Vagina (tissue), 2 donors: ENCODE measurements at places on chromosomes 13 and 19. TPM values are rescaled to one million over a fixed set of nuclear protein-coding genes. Genes with fewer than 3 reads are reported as not detected.
A peak's percentile ranks its signal among the peaks of the same experiment; 100 is the strongest.

DNA sequence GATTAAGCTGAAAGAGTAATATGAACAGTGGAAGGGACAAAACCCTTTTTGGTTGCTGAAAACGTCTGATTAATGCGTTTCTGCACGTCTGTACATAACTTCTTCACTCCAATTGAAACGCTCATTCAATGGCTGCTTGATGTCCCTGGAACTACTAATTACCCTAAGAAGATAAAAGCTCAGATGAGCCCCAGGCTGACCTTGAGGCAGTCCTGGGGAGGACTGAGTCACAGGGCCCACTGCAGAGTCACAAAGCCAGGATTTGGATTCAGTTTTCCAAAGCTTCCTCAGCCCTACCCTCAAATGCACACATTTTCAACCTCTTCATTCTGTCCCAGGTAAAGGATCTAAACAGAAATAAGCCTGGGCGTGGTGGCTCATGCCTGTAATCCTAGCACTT, 75.0 kb upstream of the FLT1 start:
- no peak for DNase-seq

The COX7A1 gene
- total RNA-seq: 33.1 TPM

The CGB1 gene
- total RNA-seq: not detected

DNA sequence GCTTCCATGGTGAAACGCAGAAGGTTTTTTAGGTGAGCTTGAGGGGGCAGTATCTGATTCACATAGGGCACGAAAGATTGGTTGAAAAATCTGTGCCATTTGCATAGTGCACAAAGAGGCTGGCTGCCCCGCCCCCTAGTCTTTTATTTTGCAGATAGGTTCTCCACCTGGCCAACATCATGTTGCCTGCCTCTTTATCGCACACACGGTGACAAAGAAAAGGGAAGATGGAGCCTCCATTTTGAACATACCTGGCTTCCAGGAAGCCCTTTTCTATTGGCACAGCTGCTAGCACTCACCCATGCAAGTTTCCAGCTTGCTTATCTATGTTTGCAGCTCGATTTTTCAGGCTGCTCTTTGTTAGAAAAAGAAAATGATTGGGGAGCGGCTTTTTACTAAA, 316.2 kb upstream of the KLHL1 start:
- no peak for DNase-seq

The CDC42EP5 gene
- total RNA-seq: 33.4 TPM

GRCh38 chr13:60433505-60433904, 36.5 kb downstream of the TDRD3 start:
- no peak for DNase-seq

DNA sequence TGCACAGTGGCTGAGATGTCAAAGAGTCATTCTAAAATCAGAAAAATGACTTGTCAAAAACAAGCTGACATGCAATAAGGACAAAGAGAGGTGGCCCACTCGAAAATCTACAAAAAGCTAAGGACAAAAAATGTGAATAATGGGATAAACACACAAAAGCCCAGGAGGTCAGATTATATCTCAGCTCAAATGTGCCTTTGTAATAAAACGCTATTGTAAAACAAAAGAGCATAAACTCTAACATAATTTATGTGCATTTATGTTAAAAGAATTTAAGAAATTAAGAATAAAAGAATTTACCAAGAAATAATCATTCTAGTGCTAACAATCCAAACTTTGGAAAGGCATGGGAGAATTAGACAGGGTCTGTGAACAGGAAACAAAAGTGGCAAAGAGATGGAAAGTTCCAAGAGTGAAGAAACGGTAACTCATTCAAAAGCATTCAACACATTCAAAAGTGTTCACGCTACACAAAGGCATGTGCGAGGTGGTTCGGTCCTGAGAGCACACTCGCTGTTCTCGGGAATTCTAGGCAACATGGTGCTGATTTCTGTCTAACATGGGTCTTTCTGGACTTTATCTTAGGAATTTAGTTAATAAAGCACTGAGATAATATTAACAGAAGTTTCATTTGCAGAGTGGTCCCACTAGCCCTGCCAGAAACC, 197.7 kb downstream of the KATNAL1 start:
- no peak for DNase-seq

DNA sequence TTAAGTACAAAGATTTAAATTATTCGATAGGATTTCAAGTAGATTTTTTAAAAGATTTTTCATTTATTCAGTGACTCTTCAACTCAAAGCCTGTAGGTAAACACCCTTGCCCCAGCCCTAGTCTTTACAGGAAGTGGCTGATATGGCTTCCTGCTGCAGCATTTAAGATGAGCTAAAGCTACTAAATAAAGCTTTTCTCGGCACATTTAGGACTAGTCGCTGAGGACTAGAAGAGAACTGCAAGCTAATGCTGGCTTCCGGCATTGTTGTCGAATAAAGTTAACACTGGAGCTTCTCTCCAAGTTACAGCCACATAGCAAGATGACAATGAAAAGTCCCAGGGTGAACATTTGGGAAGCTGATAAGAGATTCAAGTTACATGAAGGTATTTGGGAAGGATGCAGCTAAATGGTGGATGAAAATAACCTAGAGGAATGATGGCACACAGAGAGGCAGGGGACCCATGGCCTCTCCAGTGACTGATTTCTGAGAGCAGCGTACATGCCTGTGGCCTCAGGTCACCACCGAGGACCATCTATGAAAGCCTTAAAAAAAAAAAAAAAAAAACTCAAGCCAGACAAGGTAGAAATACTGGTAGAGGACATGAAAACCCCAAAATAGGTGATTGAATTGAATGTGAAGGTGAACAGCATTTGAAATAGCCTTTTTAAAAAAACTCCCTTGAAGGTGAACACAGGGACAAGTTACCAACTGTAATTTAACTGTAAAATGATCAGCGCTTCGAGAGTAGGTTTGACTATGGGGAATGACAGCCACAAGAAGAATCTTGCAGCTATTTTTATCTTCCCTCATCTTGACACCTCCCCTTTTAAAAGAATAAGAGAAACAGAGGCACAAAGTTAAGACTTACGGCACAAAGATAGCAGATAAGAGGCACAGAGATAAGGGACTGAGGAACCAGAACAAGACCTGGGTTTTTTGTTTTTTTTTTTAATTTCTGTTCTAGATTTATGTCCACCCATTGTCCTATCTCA, 155.4 kb downstream of the DCT start:
- no peak for DNase-seq

The SPIB gene
- not detected for total RNA-seq

GRCh38 chr13:85833921-85834320, 34.7 kb upstream of the SLITRK6 start:
- DNase-seq: no peak

DNA sequence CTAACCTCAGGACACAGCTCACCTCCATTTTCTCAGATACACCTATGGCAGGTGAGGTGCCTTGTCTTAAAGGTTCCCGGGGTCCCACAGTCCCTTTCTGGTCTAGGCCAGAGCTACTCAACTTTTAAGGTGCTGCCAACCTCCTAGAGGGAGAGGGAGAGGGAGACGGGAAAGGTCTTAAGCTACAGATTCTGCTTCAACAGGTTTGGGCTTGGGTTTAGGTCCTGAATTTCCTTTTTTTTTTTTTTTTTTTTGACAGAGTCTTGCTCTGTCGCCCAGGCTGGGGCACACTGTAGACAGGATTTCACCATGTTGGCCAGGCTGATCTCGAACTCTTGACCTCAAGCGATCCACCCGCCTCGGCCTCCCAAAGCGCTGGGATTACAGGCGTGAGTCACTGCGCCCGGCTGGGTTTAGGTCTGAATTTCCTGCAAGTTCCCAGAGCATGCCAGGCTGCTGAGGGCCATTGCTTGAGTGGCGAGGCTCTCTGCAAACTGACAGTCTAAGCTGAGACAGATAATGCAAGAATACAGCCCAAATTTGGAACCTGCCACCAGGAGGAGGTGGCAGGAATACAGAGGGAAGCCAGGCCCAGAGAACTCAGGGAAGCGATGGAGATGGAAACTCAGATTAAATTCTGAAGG, 7.8 kb upstream of the SYCN start:
- DNase-seq: no peak

DNA sequence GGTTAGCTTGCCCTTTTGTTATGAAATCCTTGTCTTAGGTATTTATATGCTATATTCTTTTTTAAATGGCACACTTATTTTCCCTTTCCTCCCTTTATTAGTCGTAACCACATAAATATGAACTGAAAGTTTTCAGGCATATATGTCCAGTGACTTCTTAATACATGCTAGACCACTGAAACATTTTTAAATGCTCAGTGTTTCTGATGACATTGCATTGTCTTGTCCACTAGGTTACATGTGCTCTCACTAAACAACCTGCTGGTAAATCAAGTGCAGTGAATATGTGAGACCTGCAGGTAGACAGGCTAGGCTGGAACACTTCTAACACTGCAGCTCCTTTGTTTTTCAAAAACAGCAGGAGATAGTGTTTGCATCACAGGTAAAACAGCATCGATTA, 332.6 kb upstream of the DACH1 start:
- no peak for DNase-seq

DNA sequence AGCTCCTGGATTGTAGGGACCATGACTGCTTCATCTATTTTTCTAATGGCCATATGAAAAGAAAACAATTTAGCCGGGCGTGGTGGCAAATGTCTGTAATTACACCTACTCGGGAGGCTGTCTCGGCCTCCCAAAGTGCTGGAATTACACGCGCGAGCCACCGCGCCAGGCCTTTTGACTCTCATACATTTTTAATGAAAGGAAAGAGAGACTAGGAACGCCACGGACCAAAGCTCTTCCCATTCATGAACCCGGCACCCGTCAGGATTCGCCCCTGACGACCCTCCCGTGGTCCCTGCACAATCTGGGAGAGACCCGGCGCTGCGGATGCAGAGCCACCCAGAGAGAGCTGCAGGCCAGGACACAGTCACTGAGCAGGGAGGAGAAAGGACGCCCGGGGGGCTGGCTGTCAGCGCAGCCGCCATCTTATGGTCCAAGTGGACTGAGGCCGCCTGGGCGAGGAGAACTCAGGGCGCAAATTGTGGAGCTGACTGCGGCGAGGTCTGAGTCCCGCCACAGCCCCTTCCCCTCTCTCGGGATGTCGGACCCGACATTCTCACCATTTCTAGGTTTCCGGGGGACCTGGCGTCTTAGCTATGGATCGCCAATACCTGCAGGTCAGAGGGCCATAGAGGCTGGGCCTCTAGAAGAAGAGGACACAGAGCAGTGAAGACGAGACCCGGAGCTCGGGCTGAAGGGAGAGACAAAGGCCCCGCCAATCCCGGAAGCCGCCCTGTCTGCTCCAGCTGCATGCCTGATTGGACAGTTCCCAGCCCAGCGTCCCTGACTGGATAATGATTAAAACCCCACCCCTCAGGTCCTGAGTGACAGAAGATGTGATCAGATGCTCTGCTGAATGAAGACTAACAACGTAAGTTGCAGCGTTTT, at the start of gene ZNF681:
TSS of gene ZNF681 (minus strand) at position 705 of the 888 bp plus-strand sequence. CDS start at position 563, 142 bp downstream.
- peak; percentile 94 for DNase-seq

GRCh38 chr19:44689290-44690130, 9.4 kb upstream of the CEACAM16 start:
- DNase-seq: no peak

- DNase-seq: no peak
These were observed 39.6 kb upstream of the RANBP3 start for GRCh38 chr19:6017576-6017975.

The CLASRP gene
- total RNA-seq: 93.5 TPM

The KLC3 gene
- 20.9 TPM for total RNA-seq

The GGACT gene
- total RNA-seq: 4.7 TPM

The RINL gene
- total RNA-seq: 7.4 TPM

The JAK3 gene
- total RNA-seq: 10.8 TPM

DNA sequence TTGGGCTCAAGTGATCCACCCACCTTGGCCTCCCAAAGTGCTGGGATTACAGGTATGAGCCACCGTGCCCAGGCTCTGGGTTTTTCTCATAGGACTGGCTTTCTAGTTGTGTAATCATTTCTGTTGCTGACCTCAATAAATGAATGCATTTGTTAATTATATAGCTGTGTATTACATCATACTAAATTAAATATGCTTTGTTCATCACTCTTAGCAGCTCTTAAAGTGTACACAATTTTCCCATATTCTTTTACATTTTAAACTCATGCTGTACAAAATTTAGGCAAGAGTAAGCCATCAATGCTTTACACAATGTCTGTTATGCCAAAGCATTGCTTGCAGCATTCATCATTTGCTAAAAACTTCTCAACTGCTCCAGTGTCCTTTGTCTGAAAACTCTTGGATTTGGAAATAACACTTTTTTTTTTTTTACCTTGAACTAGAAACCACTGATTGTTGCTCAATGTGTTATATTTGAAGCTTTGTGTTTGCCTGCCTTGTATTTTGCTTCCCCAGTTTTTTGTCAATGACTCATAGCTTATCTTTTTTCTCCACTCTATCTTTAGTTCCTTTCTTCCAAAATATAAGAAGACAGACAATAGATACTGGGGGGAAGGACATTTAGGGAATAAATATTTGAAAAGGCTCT, 31.4 kb downstream of the CCDC122 start:
- no peak for DNase-seq

GRCh38 chr19:49336482-49337266, 1.5 kb downstream of the CD37 start:
- DNase-seq: no peak

The FPR1 gene
- 12.8 TPM for total RNA-seq

GRCh38 chr19:5288347-5288739, 52.3 kb downstream of the PTPRS start:
- DNase-seq: no peak

- DNase-seq: no peak
These were observed 678.9 kb upstream of the SLITRK5 start for GRCh38 chr13:86992251-86992650.

The PTH2 gene
- total RNA-seq: not detected
